ENCODE measurements at places on chromosomes 2 and 18.

DNA sequence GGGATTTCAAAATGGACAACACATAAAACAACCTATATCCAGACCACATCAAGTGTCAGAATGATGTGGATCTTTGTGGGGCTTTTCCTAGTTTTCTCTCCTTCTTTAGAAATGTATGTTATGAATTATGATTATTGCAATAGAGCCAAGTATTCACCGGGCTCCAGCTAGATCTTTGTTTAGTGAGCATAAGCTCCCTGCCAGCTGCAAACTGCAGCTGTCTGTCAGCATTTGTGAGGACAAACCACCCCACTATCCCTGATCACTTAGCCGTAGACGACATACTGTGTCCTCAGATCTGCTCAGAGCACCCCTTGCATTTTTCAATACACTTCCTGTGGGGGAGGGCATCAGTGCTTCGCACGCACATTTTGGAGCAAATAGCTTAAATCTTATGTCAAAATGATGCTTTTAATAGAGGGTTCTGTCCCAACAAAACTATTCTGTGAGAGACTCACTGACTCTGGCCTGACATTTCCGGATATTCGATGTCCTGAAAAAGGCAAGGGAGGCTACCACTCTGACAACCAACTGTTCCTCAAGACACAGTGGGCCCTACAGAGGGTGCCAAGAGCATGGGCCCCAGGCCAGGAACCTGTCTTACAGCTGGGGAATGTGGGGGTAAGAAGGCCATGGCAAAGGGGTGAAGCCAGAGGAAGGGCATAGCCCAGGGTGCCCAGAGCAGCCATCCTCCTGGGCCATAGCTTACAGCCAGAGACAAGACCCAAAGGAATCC is 346.0 kb downstream of the ARHGAP15 start:
- ATAC-seq, result peak; percentile 39

- no peak for ATAC-seq
Observed at GRCh38 chr2:241125626-241126025, 23.5 kb upstream of the MTERF4 start.

- no peak for ATAC-seq
Observed at GRCh38 chr18:5122272-5122671, 74.8 kb downstream of the AKAIN1 start.

DNA sequence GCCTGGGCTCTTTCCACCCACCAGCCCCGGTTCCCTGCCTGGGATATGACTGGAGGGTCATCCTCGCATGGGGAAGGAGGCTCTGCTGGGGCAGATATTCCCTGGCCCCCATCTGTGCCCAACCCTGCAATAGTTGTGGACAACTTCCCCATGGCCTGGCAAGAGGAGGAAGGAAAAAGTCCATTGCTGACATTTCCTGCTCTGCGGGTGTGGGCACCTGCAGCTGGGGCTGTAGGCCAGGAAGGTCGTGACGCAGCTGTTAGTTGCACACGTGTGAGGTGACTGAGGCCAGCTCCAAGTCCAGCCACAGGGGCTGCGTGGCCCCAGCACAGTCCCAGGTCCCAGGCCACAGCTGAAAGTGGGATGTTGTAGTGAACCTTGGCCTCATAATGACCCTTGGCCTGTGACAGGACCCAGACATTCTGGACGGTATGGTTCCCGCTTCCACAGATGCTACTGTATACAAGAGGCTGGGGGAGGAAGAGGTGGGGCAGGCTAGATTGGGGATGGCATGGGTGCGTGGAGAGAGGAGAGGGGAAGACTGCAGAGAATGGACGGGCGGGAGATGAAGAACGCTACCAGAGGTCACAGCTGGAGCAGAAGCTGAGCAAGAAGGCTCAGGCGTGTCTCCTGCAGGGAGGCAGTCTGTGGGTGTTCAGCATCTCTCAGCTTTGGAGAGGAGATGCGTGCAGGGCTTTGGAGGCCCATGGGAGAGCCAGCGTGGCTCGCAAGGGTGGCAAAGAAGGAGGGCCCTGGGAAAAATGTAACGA is 22.1 kb downstream of the OTOF start:
- ATAC-seq, result peak; percentile 62

GRCh38 chr2:188785061-188785460 is 189.1 kb upstream of the COL3A1 start:
- ATAC-seq, result no peak

DNA sequence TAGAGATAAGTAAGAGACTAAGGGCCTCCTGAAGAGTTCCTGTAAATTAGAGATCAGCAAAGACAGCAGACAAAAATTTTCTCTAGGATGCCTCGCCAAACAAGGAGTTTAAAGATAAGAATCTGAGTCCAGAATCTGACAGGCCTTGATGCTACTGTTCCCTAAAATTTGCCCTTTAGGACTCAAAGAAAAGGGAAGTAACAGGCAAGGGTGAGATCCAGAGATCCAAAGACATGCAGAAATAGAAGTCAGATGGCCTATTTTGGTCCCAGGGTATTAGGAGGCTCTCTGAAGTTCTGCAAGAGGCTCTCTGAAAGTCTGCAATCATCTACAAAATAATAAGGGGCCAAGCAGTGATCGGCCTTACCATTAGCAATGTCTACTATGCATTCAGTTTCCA is 33.0 kb downstream of the GALNT5 start:
- no peak for ATAC-seq

- no peak for ATAC-seq
Observed at GRCh38 chr2:84495539-84496146, 20.7 kb upstream of the DNAH6 start.

DNA sequence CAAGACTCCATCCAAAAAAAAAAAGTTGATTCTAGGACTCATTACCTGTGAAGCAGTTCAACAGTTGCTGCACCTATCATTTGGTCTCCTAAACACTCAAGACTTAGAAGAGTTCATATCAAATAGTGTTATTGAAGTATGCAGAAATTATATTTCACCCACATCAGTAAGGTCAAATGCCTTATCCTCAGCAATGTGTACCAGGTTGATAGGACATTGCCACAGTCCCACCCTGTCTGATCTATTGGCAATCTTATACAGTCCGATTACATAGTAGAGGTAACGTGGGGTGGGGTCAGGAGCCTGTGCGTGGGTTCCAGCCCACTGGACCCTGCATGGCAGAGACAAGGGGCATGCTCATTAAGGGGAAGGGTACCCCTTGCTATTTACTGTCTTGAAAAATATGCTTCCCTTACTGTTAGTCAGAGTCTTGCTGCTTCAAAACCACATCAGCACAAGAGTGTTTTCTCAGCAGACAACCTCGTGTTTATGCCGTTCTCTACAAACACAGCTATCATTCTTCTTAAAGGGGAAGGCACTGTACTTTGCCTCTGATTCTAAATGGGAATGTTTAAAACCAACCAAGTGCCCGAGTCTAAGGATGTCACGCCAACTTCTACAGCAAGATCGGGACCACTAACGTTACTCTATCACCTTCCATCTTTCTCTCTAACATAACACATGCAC is 115.2 kb downstream of the MTCL1 start:
- no peak for ATAC-seq

- ATAC-seq, result no peak
Observed at GRCh38 chr2:5693287-5694201, 1.4 kb downstream of the SOX11 start.

DNA sequence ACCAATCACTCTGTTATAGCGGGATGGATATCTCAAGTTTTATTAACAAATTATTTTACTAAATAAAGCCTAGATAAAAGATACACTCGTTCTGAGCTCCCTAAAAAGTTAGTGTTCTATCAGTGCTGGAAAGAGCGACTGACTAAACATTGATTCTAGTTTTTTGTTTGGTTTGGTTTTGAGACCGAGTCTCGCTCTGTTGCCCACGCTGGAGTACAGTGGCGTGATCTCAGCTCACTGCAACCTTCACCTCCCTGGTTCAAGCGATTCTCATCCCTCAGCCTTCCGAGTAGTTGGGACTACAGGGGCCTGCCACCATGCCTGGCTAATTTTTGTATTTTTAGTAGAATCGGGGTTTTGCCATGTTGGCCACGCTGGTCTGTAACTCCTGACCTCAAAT is 73.8 kb upstream of the CDCA7 start:
- no peak for ATAC-seq

- ATAC-seq, result no peak
Observed at GRCh38 chr2:145592361-145592760, 1072.4 kb upstream of the ZEB2 start.

GRCh38 chr2:101399021-101399799 is 11.9 kb upstream of the CREG2 start:
- no peak for ATAC-seq

DNA sequence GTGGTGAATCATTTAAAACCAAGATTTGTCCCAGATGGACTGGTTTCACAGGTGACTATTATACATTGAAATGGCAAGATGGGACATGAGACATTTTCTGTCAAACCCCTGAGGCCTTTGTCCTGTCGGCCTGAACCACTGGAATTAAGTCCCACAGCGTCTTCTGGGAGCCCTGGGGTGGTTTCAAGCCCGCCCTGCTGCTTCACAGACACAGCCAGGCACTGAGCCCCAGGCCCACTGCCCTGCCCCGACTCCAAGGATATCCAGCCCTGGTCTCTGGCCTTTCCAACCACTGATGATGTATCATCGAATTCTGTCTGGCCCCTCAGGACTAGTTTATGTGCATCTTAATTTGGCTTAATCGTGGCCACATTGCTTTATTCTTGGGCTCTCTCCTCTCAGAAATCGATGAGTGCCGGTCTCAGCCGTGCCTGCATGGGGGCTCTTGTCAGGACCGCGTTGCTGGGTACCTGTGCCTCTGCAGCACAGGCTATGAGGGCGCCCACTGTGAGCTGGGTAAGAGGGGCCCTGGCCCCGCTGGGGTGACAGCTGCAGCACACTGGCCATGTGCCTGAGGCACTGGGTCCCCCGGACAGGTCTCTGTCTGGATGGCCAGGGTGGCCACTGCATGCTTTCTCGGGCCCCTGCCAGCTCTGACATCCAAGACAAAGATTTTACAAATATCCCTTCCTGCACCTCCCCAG is 39.5 kb downstream of the MTERF4 start:
- no peak for ATAC-seq

DNA sequence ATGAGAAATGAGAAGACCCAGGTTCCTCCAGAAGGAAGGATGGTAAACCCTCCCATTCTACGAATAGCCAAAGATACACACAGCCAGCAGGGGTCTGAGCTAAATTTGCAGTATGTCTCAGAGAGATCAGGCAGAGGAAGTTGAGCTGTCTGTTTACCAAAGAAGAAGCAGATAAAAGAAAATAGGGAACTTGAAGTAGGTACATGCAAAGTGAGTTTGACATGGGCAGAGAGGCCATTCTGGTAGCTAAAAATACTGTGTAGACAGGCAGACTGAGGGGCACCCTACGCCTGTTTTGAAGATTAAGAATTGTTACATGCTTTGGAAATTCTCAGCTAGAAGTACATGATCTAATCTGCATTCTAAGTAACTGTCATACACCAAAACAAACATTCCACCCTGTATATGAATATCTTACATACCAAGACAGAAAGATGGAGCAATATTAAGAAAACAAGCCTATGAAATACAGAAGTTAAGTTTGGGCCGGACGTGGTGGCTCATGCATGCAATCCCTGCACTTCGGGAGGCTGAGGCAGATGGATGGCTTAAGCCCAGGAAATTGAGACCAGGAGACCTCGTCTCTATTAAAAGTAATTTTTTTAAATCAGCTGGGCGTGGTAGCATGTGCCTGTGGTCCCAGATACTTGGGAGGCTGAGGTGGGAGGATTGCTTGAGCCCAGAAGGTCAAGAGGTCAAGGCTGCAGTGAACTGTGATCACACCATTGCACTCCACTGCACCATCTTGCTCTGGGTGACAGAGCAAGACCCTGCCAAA is 157.9 kb downstream of the ANKRD44 start:
- peak; percentile 31 for ATAC-seq

GRCh38 chr2:17869128-17869527 is 9.3 kb upstream of the KCNS3 start:
- ATAC-seq, result no peak

DNA sequence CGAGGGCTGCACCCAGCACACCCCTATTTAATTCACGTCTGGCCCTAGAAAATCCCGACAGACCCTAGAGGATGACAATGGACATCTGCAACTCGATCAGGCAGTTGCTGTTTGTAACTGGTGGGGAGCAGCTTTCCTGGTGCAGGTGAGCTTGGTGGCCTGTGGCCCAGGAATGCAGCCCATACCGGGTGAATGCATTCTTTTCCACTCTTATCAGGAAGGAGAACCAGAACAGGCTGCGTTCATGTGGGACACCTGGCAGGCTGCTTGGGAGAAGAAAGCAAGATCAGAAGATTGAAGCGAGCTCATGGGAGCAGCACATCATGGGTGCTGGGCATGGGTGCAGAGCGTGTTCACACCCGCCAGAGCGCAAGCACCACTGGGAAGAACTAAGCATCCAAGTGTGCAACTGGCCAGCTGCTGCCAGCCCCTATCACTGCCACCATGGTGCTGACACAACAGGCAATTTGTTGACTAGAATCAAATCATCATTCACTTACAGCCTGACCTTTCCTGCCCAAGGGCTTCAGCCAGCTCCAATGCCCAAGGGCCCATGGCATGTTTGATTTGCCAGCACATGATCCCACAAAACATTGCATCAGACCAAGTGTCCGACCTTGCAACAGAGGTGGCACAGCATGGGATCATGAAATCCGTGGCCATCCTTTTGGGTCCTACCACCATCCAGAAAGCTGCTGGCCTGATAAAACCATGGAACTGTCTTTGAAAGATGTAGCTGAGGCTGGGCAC is 241.7 kb upstream of the ID2 start:
- no peak for ATAC-seq

DNA sequence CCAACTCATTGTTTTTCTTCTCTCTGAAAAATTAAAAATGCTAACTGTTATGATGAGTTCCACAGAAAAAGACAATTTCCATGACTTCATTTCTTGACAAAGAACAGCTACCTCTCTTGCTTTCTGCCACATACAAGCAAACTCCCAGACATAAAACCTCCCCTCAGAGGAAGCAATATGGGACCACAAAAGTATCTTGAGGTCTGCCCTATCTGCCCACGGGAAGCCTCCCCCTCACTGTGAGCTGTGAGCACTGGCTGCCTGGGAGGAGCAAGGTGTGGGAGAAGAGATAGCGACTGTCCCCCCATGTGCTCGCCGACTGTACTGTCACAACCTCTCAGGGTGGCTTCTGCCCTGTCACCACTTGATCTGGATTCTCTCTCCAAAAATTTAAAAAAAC is 69.7 kb upstream of the NRP2 start:
- no peak for ATAC-seq

- ATAC-seq, result no peak
Observed at GRCh38 chr2:146129231-146129630, 1609.3 kb upstream of the ZEB2 start.
